Activated CD8-positive, alpha-beta memory T cell treated with anti-CD3 and anti-CD28 coated beads for 1 hour (primary cell): ENCODE measurements at places on chromosomes 5 and 9.

- no peak for DNase-seq
Measured at GRCh38 chr5:77847129-77847460, 71.0 kb upstream of the TBCA start.

- DNase-seq = no peak
Measured at GRCh38 chr9:76732341-76732958, 31.8 kb upstream of the PCA3 start.

DNA sequence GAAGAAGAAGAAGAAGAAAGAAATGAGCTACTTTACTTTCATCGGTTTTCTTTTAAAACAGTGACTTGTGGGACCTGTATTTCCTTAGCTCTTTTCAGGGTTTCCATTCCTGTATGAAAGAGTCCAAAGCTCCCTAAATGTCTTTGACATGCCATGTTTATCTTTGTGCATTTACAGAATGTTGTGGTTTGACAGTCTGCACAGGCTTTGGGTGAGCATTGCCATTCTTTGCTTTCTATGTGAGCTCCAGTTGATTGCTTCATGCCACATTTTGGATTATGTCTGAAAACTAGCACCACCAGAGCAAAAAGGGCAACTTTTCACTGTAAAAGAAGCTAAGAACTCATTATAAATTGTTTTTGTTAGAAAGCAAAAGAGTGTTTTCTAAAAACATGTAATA lies 733.4 kb downstream of the TLE4 start:
- DNase-seq = no peak

GRCh38 chr5:75510836-75511434 lies 494 bp downstream of the CERT1 start:
- peak; percentile 32 for DNase-seq

DNA sequence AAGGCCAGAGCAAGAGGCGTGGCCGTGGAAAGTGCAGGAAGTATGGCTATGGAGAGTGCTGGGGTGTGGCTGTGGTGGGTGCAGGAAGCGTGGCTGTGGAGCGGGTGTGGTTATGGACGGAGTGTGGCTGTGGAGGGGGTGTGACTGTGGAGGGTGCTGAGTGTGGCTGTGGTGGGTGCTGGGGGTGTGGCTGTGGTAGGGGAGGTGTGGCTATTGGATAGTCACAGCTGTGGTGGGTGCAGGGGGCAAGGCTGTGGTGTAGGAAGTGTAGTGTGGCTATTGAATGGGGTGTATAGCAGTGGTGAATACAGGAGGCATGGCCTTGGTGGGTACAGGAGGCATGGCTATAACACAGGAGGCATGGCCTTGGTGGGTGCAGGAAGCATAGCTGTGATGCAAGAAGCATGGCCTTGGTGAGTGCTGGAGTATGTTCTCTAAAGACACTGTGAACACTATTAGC lies 40.8 kb upstream of the SPATA31C2 start:
- no peak for DNase-seq

- DNase-seq = no peak
Measured at GRCh38 chr5:53877243-53877642, 316.8 kb downstream of the NDUFS4 start.

DNA sequence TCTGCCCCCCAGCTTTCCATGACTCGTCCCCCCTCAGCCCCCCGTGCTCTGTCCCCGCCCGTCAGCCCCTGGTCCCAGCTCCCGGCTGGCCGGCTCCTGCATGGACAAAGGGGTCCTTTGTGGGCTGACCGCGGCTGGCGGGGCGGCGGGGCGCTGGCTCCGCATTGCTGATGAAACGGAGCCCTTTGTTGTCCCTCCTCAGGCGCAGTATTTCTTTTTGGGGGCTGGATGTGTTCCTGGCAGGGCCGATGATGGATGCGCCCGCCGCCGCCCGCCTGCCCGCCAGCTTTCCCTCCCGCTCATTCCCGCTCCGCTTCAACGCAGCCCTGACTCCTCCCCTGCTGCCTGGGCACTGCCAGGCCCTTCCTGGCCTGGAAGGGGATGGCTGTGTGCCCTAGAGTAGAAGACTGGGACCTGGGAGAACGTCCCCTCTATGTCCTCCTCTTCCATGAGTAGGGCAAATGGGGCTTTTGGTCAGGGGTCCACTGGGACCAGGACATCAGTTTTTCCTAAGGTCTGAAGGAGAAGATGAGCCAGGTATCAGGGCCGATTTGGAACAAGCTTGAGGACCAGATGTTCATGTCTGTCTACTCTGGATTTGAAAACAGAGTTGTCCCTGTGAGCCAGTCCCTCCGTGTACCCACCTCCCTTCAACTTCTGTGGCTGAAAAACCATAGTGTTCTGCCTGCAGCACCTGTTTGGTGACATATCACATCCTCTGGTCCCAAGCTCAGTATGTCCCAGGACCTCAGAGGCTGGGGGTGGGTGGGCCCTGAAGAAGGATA lies 29.0 kb downstream of the CXXC5 start:
- no peak for DNase-seq

GRCh38 chr9:92527832-92528521 lies 7.8 kb downstream of the ECM2 start:
- no peak for DNase-seq
